Activated naive CD4-positive, alpha-beta T cell treated with anti-CD3 and anti-CD28 coated beads for 36 hours (primary cell): ENCODE measurements at places on chromosomes 3 and 15. TPM values are rescaled to one million over a fixed set of nuclear protein-coding genes. Genes with fewer than 3 reads are reported as not detected.
A peak's percentile ranks its signal among the peaks of the same experiment; 100 is the strongest.

The MNS1 gene
- total RNA-seq = 0.67 TPM

The HTR3E gene
- not detected for total RNA-seq

The HESX1 gene
- total RNA-seq = 1.5 TPM

The PCNP gene
- total RNA-seq = 261 TPM

The ARL14 gene
- total RNA-seq = not detected

The SGO1 gene
- total RNA-seq = 36.2 TPM

The TMEM42 gene
- total RNA-seq = 15.8 TPM

The FSIP1 gene
- total RNA-seq = 0.21 TPM

The STRIT1 gene
- total RNA-seq = not detected

The ZDHHC23 gene
- 5.4 TPM for total RNA-seq

The SPINK8 gene
- not detected for total RNA-seq

GRCh38 chr3:114417265-114417664 lies 123.4 kb downstream of the TIGIT start:
- no peaks in the 10 kb centered on the region for H3K36me3 ChIP-seq
- no peaks in the 10 kb centered on the region for H3K27me3 ChIP-seq
- no peak overlapping the region for H3K27ac ChIP-seq
- H3K4me1 ChIP-seq = peaks cover 35% of the 10 kb centered on the region
- no peak for DNase-seq

DNA sequence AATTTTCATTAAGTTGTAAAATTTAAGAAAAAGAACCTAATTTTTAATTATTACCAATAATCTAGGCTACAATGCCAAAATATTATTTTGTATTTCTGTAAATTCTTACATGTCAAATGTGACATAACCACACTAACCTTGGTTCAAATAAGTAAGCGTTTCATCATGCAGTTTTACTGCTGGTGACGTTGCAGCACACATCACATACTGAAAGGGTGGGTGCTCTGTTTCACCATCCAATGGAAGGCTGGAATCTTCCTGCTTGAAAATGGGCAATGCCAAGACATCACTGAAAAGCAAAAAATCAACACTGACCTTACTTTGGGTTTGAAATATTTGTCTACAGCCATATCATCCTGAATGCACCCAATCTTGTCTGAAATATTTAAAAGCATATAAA lies 14.8 kb downstream of the UBP1 start:
- DNase-seq = no peak
- H3K27ac ChIP-seq = no peak overlapping the region
- peaks cover 33% of the 10 kb centered on the region for H3K36me3 ChIP-seq
- H3K27me3 ChIP-seq = no peaks in the 10 kb centered on the region

GRCh38 chr3:27633224-27633545 lies 88.9 kb downstream of the EOMES start:
- H3K27me3 ChIP-seq = no peaks in the 10 kb centered on the region
- no peak for DNase-seq
- H3K27ac ChIP-seq = peak overlapping the region; percentile 22
- peak overlapping the region; percentile 80 for H3K4me3 ChIP-seq
- H3K36me3 ChIP-seq = no peaks in the 10 kb centered on the region

DNA sequence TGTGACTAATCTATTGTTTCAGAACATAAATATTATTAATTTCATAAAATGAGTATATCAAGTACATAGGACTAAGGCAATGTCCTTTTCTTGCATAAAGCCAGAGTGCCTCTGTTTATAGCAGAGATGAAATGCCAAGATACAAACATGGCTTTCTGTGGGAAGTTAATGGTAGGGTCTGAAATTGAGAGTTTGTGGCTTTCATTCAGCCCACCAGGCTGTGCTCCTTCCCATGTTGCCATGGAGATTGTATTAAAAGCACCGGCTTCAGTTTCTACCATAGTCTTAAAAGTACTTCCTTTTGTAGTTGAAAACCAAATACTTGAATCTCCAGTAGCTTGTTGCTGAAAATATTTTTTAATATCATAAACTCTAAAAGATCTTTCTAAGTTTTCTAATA lies 114.0 kb downstream of the LRRC28 start:
- H3K27ac ChIP-seq = no peak overlapping the region
- no peak for DNase-seq
- peaks cover 30% of the 10 kb centered on the region for H3K36me3 ChIP-seq
- peaks cover 7% of the 10 kb centered on the region for H3K4me1 ChIP-seq

DNA sequence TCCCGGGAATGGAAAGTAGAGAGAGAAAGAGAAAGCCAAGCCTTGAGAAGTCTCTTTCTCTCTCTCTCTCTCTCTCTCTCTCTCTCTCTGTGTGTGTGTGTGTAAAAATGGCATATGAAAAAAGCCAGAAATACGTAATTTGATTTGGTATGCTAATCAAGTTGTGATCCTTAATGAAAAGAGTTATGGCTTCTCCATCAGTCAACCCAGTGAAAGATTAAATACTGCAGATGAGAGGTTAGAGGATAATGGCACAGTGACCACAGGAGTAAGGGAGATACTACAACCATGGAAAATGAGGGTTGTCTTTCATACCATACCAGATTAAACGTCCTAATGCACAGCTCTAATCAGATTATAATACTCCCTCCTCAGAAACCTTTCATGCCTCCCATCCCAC lies 193.5 kb upstream of the SOX2 start:
- no peaks in the 10 kb centered on the region for H3K27me3 ChIP-seq
- no peak overlapping the region for H3K4me3 ChIP-seq
- no peak for DNase-seq

- peak overlapping the region; percentile 97 for H3K27ac ChIP-seq
- H3K4me3 ChIP-seq = peak overlapping the region; percentile 65
- H3K36me3 ChIP-seq = peaks cover 9% of the 10 kb centered on the region
- peaks cover 79% of the 10 kb centered on the region for H3K4me1 ChIP-seq
- no peaks in the 10 kb centered on the region for H3K27me3 ChIP-seq
These were observed 61.5 kb downstream of the IQSEC1 start for GRCh38 chr3:13011573-13012220.

- no peak for DNase-seq
- no peak overlapping the region for H3K4me3 ChIP-seq
These were observed 323.6 kb upstream of the CTDSPL start for GRCh38 chr3:37537914-37538691.

DNA sequence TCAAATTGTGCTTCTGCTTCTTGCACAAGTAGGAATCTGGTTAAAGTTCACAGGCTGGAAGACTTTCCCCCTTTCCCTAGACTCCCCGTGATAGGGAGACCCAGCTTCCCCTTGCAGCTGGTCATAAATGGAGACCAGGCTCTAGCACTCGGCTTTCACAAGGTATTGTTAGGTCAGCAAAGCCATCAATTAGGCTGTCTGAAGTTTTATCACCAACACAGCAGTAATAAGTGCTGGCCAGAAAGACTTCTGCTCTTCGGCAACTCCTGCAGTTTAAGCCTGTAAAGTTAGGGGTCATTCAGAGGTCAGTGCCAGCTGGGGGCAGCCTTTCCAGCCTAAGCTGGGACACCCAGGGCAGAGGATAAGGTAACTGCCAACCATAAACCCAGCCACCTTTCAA lies 203.4 kb downstream of the MEIS2 start:
- no peak for DNase-seq
- no peak overlapping the region for H3K27ac ChIP-seq
- no peak overlapping the region for H3K4me3 ChIP-seq
- no peaks in the 10 kb centered on the region for H3K36me3 ChIP-seq

DNA sequence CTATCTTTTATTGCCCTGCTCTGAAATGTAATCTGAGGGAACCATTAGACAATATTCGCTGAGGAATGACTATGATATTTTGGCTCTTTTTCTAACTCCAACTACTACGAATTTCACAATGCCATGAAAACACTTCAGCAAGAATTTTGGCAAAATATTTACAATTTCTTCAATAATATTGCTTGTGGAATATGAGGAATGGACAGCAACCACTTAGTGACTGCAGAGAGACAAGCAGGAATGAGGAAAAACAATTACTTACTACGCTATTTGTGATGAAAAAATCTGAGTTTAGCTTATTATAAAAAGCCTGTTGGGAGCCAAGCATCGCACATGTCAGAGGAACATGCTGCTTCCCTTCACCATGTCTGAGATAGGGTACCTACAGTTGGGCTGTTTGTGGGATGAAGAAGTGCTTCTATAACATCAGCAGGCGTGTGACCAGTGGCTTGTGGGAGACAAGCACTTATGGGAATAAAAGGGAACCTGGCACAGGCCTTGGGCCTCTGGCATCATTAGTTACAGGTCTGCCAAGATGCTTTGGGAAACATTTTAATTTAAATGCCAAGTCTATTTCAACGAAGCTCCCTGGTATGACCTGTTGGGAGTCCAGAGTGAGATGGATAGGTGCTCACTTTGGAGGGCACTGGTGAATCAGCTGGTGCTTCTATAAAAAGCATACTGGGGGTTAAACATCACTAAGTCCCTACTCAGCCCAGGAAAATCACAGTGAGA lies 2.7 kb upstream of the PLCL2 start:
- no peak overlapping the region for H3K27ac ChIP-seq
- H3K27me3 ChIP-seq = no peaks in the 10 kb centered on the region
- peaks cover 7% of the 10 kb centered on the region for H3K4me1 ChIP-seq

DNA sequence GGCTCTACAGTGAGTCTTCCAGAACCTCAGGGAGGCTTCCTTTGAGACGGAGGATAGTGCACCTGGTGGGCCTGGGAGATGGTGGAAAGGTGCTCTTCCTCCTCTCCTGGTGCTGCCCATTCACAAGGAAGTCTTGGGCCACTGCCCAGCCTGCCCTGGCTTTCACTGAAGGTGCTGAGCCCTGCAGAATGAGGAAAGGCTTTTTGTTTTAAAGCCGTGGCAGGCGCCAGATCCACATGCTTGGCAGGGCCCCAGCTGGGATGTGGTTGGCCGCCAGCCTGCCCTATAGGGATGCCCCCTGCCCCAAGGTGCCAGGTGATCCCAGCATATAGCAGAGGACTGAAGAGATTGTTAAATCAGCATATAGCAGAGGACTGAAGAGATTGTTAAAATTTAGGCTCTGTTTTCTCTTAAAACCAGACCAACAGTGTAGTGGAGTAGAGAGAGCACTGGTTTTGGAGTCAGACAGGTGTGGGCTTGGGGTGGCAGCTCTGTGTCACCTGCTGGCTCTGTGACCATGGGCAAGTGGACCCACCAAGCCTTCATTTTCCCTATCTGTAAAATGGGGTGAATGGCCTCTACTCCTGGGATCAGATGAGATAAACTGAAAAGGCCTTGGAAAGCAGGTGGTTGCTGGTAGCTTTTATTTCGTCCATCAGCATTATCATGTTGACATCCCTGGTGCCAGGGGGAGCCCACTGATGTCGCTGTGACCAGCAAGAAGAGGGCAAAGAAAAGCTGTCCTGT lies 53.3 kb downstream of the SLC6A6 start:
- H3K36me3 ChIP-seq = peaks cover 23% of the 10 kb centered on the region
- no peaks in the 10 kb centered on the region for H3K27me3 ChIP-seq
- peaks cover 19% of the 10 kb centered on the region for H3K4me1 ChIP-seq
- no peak for DNase-seq

GRCh38 chr3:72011485-72011884 lies 226.5 kb upstream of the PROK2 start:
- peaks cover 9% of the 10 kb centered on the region for H3K4me1 ChIP-seq
- no peak for DNase-seq
- H3K27me3 ChIP-seq = peaks cover 7% of the 10 kb centered on the region
- no peak overlapping the region for H3K27ac ChIP-seq
- H3K36me3 ChIP-seq = no peaks in the 10 kb centered on the region
- no peak overlapping the region for H3K4me3 ChIP-seq

DNA sequence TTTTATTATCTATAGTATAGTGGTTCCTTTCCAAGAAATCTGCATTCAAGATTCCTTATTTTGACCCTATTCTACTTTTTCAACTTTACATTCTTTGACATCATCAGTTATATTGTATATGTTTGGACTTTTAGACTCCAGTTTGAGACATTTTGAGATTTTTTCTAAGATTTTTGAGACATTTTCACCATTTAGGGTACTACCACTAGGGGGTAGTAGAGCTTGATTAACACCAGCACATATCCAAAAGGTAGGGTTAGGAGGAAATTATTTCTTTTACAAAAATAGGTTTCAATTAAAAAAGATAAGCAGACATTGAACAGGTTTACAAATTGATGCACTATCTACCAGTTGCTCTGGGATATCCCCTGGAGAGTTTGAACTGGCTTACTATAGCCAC lies 262.5 kb downstream of the SCAPER start:
- H3K27ac ChIP-seq = no peak overlapping the region
- DNase-seq = no peak
- H3K4me3 ChIP-seq = no peak overlapping the region
- peaks cover 6% of the 10 kb centered on the region for H3K36me3 ChIP-seq
- no peaks in the 10 kb centered on the region for H3K27me3 ChIP-seq

DNA sequence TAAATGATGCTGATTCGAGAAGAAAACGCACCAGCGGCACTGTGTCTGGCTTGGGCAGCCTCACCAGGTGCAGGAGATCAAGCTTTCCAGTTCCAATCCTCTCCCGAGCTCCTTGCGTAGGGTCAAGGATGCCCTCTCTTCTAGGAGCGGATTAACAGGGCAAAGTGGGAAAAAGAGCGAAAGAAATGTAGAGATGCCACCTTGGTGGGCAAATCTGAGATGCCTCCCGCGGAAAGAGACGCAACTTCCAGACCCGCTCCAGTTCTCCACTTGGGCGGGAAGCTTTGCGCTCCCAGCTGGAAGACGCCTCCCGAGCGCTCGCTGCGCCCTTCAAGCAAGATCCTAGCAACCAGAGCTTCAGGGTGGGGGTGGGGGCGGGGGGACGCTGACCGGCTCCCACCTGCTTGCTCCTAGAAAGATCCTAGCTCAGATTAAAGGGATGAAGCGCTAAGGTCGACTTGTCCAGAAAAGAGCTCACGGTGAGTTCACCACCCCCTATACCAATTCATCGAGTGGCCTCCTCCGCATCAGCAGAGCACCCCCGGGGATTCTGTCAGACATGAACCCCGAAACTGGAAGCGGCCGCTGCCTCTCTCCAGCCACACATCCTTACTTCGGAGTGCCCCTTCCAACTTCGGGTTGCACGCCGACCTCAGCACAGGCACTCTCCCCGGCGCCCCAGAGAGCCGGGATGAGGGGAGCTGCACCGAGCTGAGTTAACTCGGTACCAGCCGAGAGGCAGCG lies 769 bp downstream of the TAFA4 start:
- H3K36me3 ChIP-seq = no peaks in the 10 kb centered on the region
- DNase-seq = no peak
- H3K27me3 ChIP-seq = peaks cover 61% of the 10 kb centered on the region
- H3K4me1 ChIP-seq = peaks cover 9% of the 10 kb centered on the region
- peak overlapping the region; percentile 57 for H3K4me3 ChIP-seq

DNA sequence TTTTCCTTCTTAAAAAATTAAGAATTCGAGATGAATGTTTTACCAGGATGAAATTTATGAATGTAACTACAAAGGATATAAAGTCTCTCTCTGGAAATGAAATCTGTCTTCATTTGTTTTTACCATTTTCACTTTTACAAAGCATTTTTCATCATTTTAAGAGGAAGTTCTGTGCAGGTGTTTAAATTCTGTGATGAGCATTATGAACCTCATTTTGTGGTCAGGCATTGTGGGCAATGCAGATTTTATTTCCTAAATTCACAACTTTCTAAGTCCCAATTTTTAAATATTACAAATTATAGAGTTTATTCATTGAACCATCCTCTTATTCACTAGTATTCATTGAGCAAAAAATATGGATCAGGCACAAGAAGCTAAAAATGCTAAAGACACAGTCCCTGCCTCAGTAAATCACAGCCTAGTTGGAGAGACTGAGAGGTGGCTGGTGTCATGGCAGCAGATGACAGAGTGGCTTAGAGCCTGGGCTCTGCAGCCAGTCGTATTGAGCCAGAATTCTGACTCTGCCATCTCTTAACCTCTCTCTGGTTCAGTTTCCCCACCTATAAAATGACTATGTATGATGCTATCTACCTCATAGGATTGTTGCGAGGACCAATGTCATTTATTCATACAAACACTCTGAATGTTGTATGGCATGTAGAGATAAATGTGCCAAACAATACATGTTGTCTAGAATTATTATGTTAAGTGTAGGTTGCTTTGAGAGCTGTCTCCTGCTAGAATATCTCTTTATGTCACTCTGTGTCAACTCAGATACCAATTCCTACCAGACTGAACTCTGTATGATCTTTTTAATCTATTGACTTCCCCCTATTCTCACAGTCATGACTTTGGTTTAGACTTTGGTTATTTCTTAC lies 7.5 kb upstream of the TGFBR2 start:
- H3K27ac ChIP-seq = peak overlapping the region; percentile 50
- peak; percentile 48 for DNase-seq
